ENCODE measurements at places on chromosomes 7 and 10. TPM values are rescaled to one million over a fixed set of nuclear protein-coding genes. Genes with fewer than 3 reads are reported as not detected.

SPDYE11 gene
- not detected for total RNA-seq

SUMF2 gene
- total RNA-seq: 91.1 TPM

DNA sequence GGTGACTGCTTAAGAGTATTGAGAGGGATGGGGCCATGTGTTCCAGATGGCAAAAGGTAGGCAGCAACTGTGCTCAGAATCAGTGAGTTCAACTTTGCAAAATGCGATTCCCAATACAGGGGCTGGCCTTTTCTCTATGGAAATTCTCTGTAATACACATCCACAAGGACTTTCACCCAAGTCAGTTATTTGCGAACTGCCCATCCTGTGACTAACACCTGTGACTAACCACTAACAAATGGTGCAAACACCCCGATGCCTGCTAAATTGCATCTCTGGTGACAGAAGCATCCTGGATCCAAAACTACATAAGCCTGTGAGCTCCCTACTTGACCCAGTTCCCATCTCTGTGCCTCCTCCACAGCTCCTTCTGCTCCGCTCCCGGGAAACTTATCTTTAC is 9.0 kb upstream of the CUZD1 start:
- no peak overlapping the region for H3K27ac ChIP-seq
- no peak overlapping the region for H3K4me3 ChIP-seq
- peaks cover 61% of the 10 kb centered on the region for H3K36me3 ChIP-seq
- peaks cover 9% of the 10 kb centered on the region for H3K4me1 ChIP-seq
- no peak for DNase-seq
- H3K27me3 ChIP-seq: no peaks in the 10 kb centered on the region

PLXNA4 gene
- total RNA-seq: 0.02 TPM

GRCh38 chr7:21543528-21544302 is 876 bp downstream of the DNAH11 start:
- peak overlapping the region; percentile 47 for H3K4me3 ChIP-seq
- no peak for DNase-seq
- H3K4me1 ChIP-seq: peaks cover 13% of the 10 kb centered on the region
- peaks cover 47% of the 10 kb centered on the region for H3K27me3 ChIP-seq

DNA sequence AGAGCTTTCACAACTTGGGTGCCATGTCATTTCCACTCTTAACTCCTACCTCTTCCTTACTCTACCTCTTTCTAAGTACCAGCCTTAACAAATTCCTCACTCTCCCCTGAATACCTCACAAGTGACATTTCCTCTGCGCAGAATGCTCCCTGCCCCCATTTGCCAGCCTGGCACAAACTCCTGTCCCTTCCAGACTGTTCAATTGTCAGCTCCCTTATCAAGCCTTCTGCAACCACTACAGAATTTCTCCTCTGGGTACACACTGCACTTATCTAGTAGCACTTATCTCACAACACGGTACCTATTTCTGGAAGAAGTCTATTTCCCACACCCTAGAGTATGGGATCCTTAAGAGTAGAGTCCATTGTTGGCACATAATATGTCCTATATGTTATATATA is 39.1 kb upstream of the ANAPC16 start:
- DNase-seq: no peak
- H3K27me3 ChIP-seq: no peaks in the 10 kb centered on the region
- H3K4me3 ChIP-seq: no peak overlapping the region
- H3K27ac ChIP-seq: no peak overlapping the region

CHPF2 gene
- total RNA-seq: 41.2 TPM

DNA sequence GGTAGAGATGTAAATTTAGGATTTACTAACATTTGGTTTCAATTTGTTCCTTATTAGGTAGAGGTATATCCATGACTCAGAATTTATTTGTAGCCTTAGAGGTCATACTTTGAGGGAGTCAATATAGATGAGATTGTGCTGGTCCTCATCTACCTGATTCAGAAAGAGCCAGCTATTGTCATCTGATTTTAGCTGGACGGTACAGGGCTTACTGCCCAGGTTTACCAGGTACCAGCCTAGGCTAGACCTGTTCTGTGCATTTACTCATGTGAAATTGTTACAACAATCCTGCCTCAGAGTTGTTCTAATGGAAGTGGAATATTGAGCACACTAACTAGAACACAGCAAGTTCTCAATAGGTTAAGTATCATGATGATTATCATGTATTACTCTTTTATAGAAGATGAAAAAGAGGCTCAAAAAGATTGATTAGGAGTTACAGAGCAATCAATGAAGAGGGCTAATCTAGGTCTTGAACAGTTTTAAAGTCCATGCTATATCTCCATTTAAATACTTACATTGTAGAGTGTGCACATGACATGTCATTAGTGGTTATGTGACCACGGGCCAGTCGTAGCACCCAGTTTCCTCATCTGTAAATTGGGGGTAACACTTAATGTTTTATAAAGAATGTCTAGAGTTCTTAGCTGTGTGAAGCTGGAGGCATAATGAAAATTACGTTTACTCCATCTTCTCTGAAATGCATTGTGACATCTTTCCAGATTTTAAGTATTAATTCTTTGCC is 42.1 kb downstream of the TRIM24 start:
- H3K27ac ChIP-seq: no peak overlapping the region
- peaks cover 38% of the 10 kb centered on the region for H3K36me3 ChIP-seq
- DNase-seq: no peak

- H3K36me3 ChIP-seq: no peaks in the 10 kb centered on the region
- no peak overlapping the region for H3K4me3 ChIP-seq
- H3K27me3 ChIP-seq: peaks cover 9% of the 10 kb centered on the region
- no peak for DNase-seq
- H3K27ac ChIP-seq: no peak overlapping the region
Observed at GRCh38 chr7:55140221-55140940, 121.6 kb downstream of the EGFR start.

CRYGN gene
- not detected for total RNA-seq

DNA sequence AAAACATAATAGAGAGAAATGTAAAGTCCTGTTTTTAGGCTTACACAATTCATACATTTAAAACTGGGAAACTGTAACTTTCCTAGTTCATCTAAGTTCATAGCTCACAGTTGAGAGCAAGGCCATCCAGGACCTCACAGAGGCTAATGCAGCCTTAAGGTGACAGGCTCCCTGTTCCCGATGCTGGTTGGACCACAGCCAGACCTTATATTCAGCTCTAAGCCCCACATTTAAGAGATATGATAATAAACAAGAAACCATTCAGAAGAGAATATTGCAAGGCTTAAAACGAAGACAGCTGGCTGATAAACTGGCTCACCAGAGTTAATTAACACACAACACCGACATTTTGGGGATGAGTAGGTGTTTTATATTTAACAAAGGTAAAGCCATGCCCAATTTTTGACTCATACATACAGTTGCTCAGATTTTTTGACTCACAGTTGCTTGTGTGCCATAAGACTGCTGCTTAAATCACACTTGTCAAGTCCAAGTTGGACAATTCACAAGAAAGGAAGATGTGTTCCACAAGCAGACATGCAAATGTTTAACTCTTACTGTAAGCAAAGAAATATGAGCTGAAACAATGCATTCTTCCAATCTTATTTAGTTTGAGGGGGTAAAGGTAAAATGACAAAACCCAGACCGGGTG is 41.1 kb upstream of the TMEM213 start:
- H3K27me3 ChIP-seq: peaks cover 4% of the 10 kb centered on the region
- no peak for DNase-seq
- H3K4me3 ChIP-seq: no peak overlapping the region
- H3K4me1 ChIP-seq: no peaks in the 10 kb centered on the region
- H3K36me3 ChIP-seq: no peaks in the 10 kb centered on the region

GRCh38 chr7:142120524-142120923 is 9.0 kb downstream of the MGAM2 start:
- no peak overlapping the region for H3K4me3 ChIP-seq
- H3K27ac ChIP-seq: no peak overlapping the region
- no peaks in the 10 kb centered on the region for H3K36me3 ChIP-seq
- no peaks in the 10 kb centered on the region for H3K27me3 ChIP-seq
- DNase-seq: no peak
- H3K4me1 ChIP-seq: no peaks in the 10 kb centered on the region

DNA sequence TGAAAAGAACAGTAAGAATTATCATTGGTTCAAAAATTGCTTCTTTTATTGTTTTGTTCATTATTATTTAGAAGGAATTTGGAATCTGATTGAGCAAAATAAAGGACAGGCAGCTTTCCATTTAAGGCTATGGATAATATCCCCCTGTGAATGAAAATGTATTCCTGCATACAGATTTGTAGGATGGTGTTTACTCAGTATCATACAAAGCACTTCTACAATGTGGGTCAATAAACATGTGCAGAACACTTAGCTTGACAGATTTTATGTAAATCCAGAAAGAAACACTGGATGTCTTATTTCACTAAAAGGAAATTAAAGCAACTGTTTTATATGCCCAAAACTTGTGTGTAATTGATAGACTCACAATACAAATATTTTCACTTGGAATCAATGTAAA is 189.7 kb downstream of the THSD7A start:
- no peaks in the 10 kb centered on the region for H3K36me3 ChIP-seq
- no peak overlapping the region for H3K4me3 ChIP-seq
- H3K4me1 ChIP-seq: no peaks in the 10 kb centered on the region
- no peaks in the 10 kb centered on the region for H3K27me3 ChIP-seq

DNA sequence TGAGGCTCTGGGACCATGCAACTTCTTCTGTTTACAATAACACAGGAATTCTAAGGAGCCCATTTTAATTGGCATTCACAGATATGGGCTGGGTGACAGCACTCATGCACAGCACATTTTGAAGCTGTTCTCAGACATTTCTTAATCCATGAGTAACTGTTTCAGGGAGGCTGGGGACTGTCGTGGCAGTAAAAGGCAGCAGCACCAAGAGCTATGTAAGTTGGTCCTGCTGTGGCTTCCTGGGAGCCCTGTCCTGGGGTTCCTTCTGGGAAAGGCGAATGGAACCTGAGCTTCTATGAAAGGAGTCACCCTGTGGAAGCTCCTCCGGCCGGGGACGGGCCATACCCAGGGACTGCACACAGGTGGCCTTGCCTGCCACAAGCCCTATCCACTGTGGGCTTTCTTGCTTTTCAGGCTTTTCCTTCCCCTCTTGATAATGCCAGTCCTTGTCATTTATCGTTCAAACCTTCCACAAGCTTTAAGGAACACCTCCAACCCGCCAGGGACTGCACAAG is 40.5 kb downstream of the COBL start:
- H3K4me1 ChIP-seq: no peaks in the 10 kb centered on the region
- DNase-seq: no peak
- no peak overlapping the region for H3K27ac ChIP-seq
- H3K27me3 ChIP-seq: no peaks in the 10 kb centered on the region
- H3K4me3 ChIP-seq: no peak overlapping the region
- H3K36me3 ChIP-seq: no peaks in the 10 kb centered on the region

AKR1C4 gene
- not detected for total RNA-seq

DNA sequence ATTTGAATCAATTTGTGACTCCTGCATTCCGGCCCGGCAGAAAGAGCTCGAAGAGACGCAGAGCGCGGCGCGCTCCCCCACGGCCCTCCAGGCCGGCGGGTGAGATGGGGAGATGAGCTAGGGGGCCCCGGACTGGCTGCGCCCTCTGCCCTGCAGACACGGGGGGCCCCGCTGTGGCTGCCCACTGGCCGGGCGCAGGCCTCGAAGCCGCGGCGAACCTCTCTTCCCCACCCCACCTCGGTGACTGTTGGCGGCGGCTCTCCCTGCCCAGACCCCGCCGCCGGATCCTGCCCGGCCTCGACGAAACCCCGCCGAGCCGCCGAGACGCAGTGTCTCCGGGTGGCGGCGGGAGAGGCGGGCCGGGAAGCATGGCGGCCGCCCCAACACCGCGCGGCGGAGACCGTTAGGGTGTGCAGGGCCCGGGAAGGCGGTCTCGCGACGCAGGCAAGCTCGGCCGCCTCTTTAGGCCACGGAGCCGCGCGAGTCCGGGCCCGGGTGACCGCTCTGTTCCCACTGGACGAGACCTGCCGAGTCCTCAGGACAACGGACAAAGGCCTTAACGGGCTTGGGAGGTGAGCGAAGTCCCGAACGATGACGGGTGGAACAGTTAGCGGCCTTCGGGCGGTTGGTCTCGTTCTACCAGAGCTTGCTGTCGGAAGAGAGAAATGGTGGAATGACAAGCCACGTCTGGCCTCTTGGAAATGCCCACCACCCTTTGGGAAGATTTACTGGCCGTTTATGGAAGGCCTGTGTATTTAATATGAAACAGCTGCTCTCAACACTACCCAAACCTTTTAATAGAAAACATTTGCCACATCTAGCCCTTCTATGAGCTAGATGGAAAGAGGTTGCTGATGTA is 24.3 kb downstream of the NUP42 start:
- no peak overlapping the region for H3K27ac ChIP-seq
- H3K27me3 ChIP-seq: peaks cover 20% of the 10 kb centered on the region
- H3K36me3 ChIP-seq: peaks cover 20% of the 10 kb centered on the region
- no peak for DNase-seq
- H3K4me1 ChIP-seq: peaks cover 5% of the 10 kb centered on the region
- H3K4me3 ChIP-seq: peak overlapping the region; percentile 20

DNA sequence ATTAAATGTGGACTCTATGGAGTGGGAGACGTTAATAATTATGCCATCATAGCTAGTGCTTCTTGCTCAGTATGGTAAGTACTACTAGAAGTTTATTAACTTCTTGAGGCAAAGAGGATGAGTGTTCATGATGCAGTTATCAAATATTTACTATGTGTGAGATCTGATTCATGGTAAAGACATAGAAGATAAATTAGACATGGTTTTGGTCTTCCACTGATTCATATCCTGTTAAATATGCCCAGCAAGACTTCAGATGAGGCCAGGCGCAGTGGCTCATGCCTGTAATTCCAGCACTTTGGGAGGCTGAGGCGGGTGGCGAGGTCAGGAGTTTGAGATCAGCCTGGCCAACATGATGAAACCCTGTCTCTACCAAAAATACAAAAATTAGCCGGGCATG is 547.1 kb upstream of the ANKRD30A start:
- H3K36me3 ChIP-seq: no peaks in the 10 kb centered on the region
- no peak overlapping the region for H3K4me3 ChIP-seq
- H3K27me3 ChIP-seq: no peaks in the 10 kb centered on the region
- no peaks in the 10 kb centered on the region for H3K4me1 ChIP-seq
- H3K27ac ChIP-seq: no peak overlapping the region
- no peak for DNase-seq

AKR1D1 gene
- total RNA-seq: not detected

GRCh38 chr10:47164126-47164799 is 135.7 kb upstream of the GDF10 start:
- no peaks in the 10 kb centered on the region for H3K36me3 ChIP-seq
- H3K27ac ChIP-seq: no peak overlapping the region
- H3K4me3 ChIP-seq: no peak overlapping the region
- peaks cover 16% of the 10 kb centered on the region for H3K27me3 ChIP-seq
- DNase-seq: no peak
- H3K4me1 ChIP-seq: peaks cover 18% of the 10 kb centered on the region

- no peak overlapping the region for H3K4me3 ChIP-seq
- H3K4me1 ChIP-seq: no peaks in the 10 kb centered on the region
Observed at GRCh38 chr7:120395526-120396019, 122.6 kb downstream of the KCND2 start.

GRCh38 chr7:55185321-55185802 is 166.5 kb downstream of the EGFR start:
- H3K4me1 ChIP-seq: no peaks in the 10 kb centered on the region

DNA sequence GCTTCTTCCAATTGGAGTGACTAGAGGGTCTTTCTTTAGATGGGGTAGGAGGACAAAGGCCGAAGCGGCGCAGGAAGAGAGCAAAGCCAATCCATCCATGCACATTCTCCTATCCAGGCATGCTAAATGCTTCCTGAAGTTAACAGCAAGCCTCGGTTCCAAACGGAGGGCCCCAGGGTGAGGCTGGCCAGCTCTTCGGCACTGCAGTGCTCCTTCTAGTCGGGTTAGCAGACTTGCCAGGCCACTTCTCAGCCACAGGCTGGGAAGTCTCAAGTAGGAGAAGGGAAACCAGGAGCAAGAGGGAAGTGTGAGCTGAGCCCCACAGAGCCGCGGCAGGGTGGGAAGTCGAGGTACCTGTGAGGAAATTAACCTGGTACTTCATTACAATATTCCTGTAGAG is 253.8 kb upstream of the INHBA start:
- H3K27ac ChIP-seq: no peak overlapping the region
- H3K36me3 ChIP-seq: no peaks in the 10 kb centered on the region
- H3K27me3 ChIP-seq: peaks cover 52% of the 10 kb centered on the region
- no peak for DNase-seq
- H3K4me1 ChIP-seq: no peaks in the 10 kb centered on the region
- H3K4me3 ChIP-seq: no peak overlapping the region
